ENCODE measurements at places on chromosomes 4 and X.

- DNase-seq: no peak
Observed at GRCh38 chr4:75698963-75699228, 25.5 kb upstream of the USO1 start.

DNA sequence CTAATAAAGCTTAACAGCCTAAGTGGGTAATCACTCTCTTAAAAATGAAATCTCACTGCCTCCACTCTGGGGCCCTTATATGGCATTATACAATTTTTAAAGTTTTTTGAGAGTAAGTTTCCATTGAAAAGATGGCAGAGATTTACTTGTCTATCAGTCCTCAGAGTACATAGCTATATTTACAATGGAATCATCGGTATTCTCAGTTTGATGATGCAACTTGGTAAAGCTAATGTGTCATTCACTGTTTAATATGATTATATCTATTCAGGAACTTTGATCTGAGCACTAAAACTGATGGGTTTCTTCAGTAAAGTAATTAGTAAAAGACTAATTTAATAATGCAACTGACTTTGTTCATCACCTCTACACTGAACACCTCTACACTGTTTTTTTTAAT is 51.6 kb downstream of the CT47B1 start:
- DNase-seq: no peak

GRCh38 chrX:47566841-47567240 is 5.8 kb downstream of the ARAF start:
- DNase-seq: no peak

- DNase-seq: no peak
Observed at GRCh38 chr4:55258152-55258865, 87.7 kb upstream of the SRD5A3 start.

GRCh38 chr4:136810626-136811025 is 721.7 kb downstream of the PCDH18 start:
- DNase-seq: no peak

DNA sequence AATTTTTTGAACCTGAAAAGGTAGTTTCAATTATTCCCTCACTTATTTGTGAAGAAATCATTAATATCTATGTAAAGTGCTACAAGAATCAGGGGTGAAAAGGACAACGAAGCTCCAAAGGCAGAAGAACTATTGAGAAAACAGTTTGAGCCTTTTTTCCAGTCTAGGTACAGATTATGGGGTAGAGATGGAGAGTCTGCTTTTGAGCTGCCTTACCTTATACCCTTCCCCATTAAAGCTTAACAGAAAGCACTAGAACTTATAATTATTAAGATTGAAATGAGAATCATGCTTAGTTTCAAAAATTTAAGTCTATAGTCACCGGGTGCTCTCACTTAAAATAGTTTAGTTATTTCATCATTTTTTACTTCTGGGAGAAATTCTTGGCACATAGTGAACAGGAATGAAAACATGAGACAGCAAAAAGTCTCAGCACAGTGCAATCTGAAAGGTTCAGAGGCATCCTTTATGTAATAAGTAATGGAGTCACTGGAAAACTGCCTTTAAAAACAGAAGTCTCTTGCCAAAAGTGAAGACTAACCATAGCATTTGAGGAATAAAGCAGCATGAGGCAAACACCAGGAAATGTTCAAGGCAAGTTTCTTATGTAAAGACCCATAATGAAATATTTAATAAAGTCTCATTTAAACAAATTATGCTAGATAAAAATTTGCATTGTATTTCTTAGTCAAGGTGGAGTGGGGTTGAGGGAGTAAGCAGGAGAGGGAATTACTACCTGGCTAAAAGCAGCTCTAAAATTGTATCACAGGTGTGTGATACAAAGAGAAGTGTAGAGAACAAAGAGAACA is 5.1 kb upstream of the DCLK2 start:
- no peak for DNase-seq

GRCh38 chr4:183017962-183018361 is 81.1 kb upstream of the WWC2 start:
- DNase-seq: no peak

GRCh38 chrX:41064018-41064417 is 21.2 kb upstream of the USP9X start:
- DNase-seq: no peak

GRCh38 chrX:10709276-10709675 is 88.9 kb upstream of the MID1 start:
- no peak for DNase-seq

DNA sequence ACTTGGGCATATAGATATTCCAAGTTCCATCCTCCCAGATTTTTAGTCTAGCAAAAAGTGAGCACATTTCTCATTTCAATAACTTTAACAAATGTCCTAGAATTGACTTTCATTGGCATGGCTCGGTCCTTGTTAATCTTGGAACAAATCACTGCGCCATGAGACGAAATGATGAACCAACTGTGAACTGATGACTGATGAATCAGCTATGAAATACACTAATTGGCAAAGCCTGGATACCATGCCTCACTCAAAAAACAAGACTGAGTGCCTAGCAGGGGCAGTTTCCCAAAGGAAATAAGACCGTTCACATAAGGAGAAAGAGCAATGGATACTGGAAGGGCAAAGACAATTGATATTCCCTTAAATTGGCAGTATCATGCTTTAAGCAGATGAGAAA is 248.6 kb upstream of the VEGFC start:
- DNase-seq: no peak

GRCh38 chrX:115017455-115017854 is at the start of gene IL13RA2:
TSS of gene IL13RA2 (minus strand) at chrX:115017616. CDS start at chrX:115017269, 347 bp downstream.
- DNase-seq: no peak

GRCh38 chr4:147381749-147382148 is 99.1 kb upstream of the EDNRA start:
- DNase-seq: no peak

GRCh38 chr4:125358453-125358852 is 43.7 kb downstream of the FAT4 start:
- DNase-seq: no peak

DNA sequence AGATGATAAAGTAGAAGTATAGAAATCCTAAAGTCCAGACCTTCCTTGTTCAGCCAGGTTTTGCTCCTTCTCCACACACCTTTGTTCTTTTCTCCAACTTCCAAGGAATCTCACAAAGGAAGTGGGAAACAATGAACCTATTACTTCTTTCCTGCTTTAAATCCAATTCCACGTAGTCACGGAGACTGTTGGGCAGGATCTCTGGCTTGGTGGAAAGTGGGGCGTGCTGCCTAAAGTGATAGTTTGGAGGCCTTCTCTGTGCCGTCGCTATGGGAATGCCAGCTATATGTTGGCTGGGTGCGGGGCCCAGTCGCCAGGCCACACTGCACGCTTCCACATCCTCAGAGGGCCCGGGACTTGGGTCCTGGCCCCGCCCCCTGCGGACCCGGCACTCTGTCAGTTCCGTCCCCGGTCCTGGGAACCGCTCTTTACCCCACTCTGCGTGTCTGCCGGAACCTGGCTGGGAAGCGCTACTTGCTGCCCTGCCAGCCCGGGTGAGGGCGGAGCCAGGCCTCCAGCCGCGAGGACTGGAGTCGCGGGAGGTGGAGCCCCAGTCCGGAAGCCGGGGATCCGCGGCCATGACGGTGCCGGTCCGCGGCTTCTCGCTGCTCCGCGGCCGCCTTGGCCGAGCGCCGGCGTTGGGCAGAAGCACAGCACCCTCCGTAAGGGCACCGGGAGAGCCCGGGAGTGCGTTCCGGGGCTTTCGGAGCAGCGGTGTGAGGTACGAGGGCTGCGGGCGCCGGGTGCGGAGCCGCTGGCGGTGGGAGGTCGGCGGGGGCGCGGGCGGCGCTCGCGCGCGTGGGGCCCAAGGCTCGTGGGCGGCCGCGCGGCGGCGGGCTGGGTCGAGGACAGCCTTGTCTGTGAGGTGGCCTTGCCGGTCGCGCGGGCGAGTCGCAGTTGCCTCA is at the start of gene MTHFD2L:
MTHFD2L (plus strand) TSS at position 558 of the 905 bp plus-strand sequence; CDS start at position 579, 21 bp downstream.
- peak; percentile 88 for DNase-seq

- peak; percentile 88 for DNase-seq
Observed at GRCh38 chrX:12955882-12956703, 18.8 kb upstream of the TMSB4X start.

- DNase-seq: no peak
Observed at GRCh38 chr4:127782025-127782274, 172 bp upstream of the HSPA4L start.

- no peak for DNase-seq
Observed at GRCh38 chr4:159269116-159269515, 166.2 kb downstream of the RAPGEF2 start.

DNA sequence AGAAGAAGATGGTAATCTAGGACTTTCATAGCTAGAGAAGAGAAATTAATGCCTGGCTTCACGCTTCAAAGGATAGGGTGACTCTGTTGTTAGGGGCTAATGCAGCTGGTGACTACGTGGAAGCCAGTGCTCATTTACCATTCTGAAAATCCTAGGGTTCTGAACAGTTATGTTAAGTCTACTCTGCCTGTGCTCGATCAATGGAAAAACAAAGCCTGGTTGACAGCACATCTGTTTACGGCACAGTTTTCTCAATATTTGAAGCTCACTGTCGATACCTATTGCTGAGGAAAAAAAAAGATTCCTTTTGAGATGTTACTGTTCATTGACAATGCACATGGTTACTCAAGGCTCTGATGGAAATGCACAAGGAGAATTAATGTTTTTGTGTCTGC is 182.6 kb upstream of the NUDT6 start:
- no peak for DNase-seq

GRCh38 chr4:183541752-183542040 is 36.8 kb downstream of the ING2 start:
- DNase-seq: no peak

GRCh38 chr4:110787707-110788106 is 164.8 kb upstream of the PITX2 start:
- no peak for DNase-seq

GRCh38 chr4:185280608-185281007 is 71.2 kb downstream of the SNX25 start:
- no peak for DNase-seq

DNA sequence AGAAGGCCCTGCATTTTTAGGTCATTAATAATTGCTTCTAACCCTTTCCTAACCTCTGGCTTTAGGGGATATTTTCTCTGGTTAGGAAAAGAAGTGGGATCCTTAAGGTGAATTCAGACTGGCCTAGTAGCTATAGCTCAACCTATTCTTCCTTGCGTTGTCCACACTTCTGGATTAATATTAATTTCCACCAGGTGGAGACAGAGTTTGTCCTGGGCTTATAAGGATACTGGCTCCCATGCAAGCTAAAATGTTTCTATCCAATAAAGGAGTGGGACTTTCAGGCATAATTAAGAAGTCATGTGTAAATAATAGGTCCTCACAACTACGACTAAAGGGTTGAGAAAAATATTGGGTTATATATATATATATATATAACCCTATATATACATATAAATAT is 860.0 kb upstream of the POU3F4 start:
- DNase-seq: no peak

GRCh38 chr4:153036931-153037482 is 100.9 kb downstream of the FHDC1 start:
- no peak for DNase-seq

- DNase-seq: no peak
Observed at GRCh38 chr4:114378305-114378903, 220.2 kb upstream of the UGT8 start.

GRCh38 chr4:158261480-158261879 is 51.2 kb downstream of the TMEM144 start:
- DNase-seq: no peak

- DNase-seq: no peak
Observed at GRCh38 chr4:94262163-94263016, 54.7 kb downstream of the SMARCAD1 start.

DNA sequence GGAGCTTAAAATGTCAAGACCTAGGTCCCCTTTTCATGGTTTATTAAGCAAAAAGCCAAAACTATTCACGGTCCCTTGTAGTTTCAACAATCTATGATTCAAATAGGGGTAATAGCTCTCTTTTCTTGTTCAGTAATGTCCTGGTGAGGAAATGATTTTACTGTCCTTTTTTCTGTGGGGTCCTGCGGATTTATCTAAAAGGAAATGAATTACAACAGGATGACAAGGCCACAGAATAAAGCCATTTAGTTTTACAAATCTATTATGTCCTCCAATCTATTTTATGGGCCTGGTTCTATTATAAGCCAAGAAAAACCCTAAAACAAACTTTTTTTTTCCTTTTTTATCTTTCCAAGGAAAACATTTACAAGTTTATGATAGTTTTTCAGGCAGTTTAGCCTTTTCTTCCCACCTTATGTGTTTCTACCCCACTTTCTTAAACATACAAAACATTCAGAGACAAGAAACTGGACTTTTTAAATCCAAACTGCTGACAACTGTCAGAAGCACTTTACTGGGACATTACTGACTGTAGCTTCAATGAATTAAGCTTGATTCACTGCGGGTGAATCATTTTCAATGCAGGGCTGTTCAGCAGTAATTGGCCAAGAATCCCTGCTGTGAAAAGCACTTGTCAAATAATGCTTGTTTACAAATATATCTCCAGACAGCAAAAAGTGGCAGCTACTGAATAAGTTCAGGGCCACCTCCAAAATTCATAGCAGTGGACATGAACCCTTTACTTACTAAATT is 4.3 kb downstream of the EPHA5 start:
- no peak for DNase-seq

DNA sequence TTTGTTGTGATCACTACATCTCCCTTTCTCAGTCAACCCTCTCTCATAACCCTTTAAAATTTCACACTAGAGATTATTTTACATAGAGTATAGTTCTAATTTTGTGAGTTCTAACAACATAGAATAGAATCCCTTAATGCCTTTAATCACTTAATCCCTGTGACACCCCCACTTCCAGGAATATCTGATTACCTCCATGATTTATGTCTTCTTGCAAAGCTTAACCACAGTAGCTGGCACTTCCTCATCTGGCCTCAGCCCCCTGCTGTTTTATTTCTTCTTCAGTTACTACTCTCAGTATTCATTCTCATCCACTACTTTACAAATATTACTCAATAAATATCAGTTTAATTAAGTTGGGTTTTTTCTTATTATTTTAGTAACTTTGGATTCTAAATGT is 340.9 kb downstream of the CENPC start:
- no peak for DNase-seq

DNA sequence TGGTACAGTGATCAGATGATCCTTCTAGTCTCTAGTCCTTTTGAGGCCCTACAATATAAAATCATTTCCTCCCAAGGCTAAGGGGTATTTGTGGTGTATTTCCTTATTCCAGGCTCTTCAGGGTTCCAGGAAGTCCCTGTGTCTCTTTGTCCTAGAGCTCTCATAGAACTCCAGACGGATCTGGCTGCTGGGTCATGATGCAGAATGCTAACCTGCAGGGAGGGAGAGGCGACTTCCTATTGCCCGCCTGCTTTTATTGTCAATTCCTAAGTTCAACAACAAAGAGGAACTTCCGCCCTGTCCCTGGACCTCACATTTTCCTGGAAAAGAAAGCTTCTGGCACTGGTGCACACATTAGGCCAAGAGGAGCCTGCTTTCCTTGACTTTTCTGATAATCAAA is 45.9 kb upstream of the ZNF827 start:
- DNase-seq: no peak

GRCh38 chr4:83282049-83282535 is 2.5 kb downstream of the COQ2 start:
- DNase-seq: peak; percentile 77

- no peak for DNase-seq
Observed at GRCh38 chrX:151830911-151831310, 81.8 kb upstream of the MAGEA4 start.

GRCh38 chr4:141569141-141569540 is 67.2 kb upstream of the IL15 start:
- no peak for DNase-seq

GRCh38 chrX:141185366-141185765 is 8.4 kb upstream of the LDOC1 start:
- no peak for DNase-seq

All from OCI-LY7 (cell line).